D341Med (cell line): ENCODE measurements at places on chromosomes 2 and 18.

DNA sequence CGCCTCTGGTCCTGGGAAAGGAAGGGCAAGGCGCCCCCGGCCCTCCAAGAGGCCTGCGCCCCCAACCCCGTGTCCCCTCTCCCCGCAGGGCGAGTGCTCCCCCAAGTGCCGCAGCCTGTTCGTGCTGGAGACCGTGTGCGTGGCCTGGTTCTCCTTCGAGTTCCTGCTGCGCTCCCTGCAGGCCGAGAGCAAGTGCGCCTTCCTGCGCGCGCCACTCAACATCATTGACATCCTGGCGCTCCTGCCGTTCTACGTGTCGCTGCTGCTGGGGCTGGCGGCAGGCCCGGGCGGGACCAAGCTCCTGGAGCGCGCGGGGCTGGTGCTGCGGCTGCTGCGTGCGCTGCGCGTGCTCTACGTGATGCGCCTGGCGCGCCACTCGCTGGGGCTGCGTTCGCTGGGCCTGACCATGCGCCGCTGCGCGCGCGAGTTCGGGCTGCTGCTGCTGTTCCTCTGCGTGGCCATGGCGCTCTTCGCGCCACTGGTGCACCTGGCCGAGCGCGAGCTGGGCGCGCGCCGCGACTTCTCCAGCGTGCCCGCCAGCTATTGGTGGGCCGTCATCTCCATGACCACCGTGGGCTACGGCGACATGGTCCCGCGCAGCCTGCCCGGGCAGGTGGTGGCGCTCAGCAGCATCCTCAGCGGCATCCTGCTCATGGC lies 52.4 kb downstream of the SLC66A2 start:
- DNase-seq, result peak; percentile 50

DNA sequence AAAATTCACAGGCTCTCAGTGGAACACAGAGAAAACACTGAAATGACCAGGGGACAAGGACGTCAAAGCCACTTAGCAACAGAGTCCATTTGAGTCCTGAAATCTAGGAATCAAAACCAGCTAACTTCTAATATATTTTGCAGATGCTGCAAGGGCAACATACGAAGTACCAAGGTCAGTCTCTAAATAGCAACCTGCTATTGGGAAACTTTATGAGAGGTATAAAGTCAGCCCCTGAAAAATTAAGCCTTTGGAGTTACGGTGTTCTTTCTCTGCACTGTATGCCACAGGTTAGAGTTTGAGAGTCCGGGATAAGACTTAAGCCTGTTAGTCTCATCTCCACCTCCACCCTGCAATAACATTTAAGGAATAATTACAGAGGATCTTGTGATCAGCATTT lies 13.3 kb downstream of the NPC1 start:
- DNase-seq, result no peak

- DNase-seq, result no peak
Measured at GRCh38 chr2:168559187-168559586, 103.1 kb downstream of the CERS6 start.

- no peak for DNase-seq
Measured at GRCh38 chr2:120440521-120441350, 94.8 kb downstream of the INHBB start.

- no peak for DNase-seq
Measured at GRCh38 chr2:199631129-199631528, 173.4 kb upstream of the SATB2 start.

DNA sequence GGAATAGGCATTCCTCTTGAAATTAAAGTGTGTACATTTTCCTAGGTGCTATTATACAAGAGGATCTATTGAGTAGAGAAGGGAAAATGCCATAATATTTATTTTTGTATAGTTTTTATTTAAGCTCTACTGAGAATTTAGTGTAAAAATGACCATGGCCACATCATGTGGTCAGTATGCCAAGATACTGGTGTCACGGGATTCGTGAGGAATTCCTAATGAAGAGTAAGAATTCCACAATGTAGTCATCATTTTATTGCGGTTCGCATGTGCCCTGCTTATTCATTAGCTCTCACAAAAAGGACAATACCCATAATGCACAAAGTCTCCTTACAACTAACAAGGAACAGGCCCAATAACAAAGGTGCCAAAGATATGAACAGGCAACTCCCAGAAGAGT lies 39.3 kb upstream of the PARD3B start:
- DNase-seq, result no peak

DNA sequence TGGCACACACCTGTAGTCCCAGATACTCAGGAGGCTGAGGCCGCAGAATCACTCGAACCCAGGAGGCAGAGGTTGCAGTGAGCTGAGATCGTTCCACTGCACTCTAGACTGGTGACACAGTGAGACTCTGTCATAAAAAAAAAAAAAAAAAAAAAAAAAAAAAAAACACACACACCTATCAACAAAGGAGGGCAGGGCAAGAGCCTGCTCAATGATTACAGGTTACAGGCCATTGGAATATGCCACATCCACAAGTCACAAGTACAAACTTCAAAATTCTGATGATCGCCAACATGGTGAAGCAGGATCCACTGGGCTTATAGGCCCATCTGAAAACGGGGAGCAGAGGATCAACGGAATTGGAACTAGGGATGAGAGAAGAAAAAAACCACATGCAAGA lies 6.3 kb downstream of the MYO5B start:
- no peak for DNase-seq
